Activated naive CD4-positive, alpha-beta T cell treated with Interleukin-2 at 50 U/mL for 16 hours (primary cell): ENCODE measurements at places on chromosomes 12 and 14.

DNA sequence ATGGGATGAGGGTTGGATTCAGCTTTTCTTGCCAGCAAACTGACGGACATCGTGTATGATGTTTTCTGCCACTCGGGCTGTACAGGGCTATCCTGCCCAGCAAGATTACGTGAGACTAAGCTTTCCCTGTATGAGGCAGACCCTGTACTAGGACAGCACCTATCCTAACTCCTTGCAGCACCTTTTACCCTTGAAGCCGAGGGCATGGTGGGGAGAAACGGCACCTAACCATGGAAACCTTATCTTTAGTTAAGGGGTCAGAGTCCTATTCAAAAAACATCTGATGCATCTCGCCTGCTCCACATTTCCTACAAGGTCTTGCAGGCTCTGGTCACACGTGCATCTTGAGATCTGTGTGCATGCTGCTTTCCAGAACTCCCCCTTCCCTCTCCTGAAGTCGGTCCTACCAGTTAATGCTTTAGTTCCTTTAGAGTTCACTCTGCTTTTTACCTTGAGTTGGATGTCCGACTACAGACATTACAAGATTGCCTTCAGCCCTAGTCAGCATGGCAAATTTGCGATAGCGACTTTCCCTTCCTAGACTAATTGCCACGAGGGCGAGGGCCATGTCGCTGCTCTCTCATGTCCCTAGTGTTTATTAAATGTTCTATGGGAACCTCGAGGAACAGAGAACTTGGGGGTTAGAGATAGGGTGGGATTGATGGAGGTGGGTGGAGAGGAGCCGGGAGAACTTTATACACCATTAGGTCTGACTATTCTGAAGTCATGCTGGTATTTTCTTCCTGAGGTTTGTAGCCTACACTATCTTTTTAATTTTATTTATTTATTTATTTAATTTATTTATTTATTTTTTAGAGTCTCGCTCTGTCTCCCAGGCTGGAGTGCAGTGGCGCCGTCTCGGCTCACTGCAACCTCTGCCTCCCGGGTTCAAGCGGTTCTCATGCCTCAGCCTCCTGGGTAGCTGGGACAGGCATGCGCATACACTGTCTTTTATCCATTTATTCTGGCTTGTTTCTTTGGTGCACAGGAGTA lies 6.6 kb downstream of the RAN start:
- no peak for DNase-seq

GRCh38 chr12:80777587-80777986 lies 60.9 kb downstream of the MYF5 start:
- no peak for DNase-seq

DNA sequence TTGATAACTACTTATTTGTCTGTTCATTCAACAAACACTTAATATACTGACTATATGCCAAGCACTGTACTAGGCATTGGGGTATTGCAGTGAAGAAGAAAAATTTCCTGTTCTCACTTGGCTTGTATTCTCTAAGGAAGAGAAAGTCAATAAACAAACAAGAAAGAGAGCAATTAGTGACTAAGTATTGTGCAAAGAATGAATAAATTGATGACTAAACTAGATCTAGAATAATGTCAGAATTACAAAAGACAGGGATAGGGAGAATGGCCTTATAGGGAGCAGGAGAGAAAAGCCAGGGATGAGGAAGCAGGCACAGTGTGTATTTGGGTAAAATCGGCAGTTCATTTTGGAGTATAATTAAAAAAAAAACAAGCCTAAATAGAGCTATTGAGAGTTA lies 4.2 kb upstream of the LIN7A start:
- no peak for DNase-seq

GRCh38 chr12:94308612-94309011 lies 151.1 kb downstream of the CEP83 start:
- DNase-seq: no peak

DNA sequence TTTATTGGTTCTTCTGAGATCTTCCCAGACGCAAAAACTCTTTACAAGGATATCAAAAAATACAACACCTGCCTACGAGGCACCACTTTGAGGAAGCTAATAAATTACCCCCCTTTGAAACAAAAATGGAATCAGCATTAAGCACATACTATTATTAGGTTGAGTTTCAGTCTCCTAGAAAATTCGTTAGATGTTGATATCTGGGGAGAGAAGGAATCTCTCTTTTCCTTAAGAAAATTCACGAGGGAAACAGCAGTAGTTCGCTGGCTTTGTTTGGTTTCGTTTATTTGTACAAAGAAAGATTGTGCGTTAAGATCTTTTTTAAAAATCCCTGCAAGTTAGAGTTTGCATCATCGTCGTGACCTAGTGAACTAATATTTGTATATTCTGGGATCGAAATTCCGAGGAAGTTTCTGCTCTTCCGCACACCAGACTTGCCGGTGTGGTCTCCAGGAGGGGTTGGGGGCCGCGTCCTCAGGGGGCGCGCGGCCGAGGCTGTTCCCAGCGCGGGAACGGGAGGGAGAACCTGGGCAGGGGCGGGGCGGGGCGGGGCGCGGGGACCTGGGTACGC lies 12.1 kb downstream of the NKX2-1 start:
- no peak for DNase-seq

DNA sequence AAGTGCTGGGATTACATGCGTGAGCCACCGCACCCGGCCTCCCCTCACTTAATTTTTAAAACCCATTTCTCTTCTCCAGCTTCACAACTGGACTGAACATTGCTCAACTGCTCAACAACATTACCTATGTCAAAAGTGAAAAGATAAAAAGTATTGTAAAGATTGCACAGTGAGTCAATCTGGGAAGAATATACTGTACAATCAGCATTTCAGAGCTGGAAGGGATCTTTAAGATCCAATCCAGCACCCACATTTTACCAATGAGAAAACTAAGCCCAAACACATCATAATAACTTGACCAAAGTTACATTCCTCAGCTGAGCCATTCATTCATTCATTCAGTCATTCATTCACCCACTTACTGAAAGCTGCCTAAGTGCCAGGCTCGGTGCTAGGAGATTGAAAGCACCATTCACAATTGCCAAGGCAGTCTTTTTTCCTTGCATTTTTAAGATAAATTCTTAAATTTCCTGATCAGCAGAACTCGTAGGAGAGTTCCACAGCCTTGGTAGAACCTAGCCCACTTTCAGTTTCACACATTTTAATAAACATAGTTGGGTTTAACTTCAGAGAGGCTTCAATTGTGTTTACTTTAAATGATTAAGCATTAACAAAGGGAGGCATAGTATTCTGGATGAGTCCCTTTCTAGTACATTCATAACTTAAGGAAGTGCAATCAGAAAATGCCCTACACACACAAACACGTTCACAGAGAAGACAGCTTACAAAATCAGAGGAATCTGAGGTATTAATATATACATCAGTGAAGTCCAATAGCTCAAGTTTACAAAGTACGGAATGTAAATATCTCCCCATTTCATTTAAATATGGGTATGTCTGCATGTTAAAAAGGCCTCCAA lies 3.0 kb downstream of the GALNT4 start:
- no peak for DNase-seq

- no peak for DNase-seq
These were observed 55.8 kb downstream of the BEGAIN start for GRCh38 chr14:100531152-100532121.

GRCh38 chr12:9687228-9687627 lies 17.7 kb downstream of the CLEC2D start:
- no peak for DNase-seq

DNA sequence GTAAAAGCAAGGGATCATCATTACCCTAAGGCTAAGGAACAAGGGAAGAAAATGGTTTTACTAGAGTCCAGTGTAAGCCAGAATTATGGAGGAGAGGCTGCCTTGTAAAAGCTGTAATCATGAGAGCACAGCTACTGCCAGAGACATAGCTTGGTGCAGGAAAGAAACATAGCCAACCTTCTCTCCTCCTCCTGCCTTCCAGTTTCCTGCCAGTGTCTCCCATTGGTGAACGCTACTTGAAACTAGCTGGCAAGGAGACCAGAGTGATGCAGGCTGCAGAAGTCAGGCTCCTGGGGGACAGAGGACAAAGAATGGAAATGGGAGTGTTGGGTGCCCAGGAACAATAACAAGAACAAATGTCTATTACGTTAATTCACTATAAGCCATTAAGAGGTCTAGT lies 158.5 kb downstream of the NELL2 start:
- no peak for DNase-seq

DNA sequence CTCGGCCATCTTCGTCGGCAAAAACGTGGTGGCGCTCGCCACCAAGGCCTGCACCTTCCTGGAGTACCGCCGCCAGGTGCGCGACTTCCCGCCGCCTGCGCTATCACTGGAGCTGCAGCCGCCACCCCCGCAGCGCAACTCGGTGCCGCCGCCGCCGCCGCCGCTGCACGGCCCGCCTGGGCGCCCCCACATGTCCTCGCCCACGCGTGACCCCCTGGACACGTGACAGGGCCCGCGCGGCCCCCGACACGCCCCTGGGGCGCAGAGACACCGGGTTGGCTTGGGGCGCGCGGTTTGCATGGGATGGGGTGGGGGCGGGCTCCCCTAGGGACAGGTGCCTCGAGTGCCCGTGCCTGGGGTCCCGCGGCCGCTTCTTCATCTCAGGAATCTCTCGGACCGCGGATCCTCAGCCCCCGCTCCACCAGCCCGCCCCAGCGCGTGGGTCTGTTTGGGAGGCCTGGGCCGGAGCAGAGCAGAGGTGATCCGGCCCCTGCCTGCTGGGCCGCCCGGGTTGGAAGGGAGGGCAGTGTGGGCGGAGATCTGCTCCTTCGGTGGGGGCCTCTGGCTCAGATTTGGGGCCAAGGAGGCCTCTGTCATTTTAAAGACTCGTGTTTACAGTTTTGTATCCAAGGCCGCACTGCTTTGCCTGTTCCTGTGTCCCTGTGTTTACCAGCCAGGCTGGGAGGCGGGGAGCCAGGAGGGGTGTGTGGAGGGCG lies 3.3 kb downstream of the TMEM121 start:
- DNase-seq: peak; percentile 57

- no peak for DNase-seq
These were observed 10.8 kb downstream of the PTGR2 start for GRCh38 chr14:73862480-73862879.

DNA sequence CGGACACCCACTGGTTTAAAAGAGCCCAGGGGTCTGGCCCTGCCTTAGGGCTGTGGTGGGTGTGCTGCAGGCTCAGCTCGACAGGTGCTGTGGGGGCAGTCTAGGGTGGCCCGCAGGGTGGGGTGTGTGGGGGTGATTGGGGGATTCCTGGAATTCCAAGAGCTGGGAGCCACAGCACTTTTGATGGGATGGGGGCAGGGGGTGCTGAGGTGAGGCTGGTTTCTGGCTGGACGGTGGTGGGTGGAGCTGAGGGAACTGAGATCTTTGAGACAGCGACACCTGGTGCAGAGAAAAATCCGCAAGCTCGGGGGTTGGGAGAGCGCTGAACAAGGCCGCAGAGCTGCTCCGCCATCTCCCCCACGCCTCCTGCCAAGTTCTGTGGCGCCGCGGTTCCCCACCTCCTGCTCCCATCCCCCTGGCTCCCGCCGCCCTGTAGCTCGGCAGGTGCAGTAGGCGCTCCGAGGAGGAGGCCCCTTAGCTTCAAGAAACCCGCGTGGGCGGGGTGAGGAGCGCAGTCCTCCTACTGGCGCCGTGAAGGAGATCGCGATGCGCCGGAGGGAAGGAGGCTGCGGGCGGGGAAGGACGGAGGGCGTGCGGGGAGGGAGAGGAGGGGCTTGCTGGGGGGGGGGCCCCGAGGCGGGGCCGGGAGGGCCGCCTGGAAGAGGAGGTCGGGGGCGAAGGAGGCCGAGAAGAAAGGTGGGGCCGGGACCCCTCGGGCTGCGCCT lies 1.3 kb upstream of the TEDC1 start:
- DNase-seq: peak; percentile 88

DNA sequence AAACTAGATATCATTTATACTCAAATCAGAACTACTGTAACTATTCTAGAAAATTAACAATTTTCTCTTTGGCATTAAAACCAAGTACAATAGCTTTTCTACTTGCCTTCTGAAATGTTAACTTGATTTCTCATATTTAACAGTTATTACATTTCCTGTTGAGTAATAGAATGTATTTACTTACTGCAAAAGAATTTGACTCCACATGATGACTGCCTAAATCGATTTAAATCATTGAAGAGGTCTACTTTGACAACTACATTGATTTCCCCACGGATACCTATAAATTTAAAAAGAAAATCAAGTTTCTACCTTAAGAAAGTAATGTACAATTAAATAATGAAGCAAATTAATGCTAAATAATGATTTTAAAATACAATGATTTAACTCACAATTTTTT lies 18.9 kb downstream of the C2CD5 start:
- no peak for DNase-seq

DNA sequence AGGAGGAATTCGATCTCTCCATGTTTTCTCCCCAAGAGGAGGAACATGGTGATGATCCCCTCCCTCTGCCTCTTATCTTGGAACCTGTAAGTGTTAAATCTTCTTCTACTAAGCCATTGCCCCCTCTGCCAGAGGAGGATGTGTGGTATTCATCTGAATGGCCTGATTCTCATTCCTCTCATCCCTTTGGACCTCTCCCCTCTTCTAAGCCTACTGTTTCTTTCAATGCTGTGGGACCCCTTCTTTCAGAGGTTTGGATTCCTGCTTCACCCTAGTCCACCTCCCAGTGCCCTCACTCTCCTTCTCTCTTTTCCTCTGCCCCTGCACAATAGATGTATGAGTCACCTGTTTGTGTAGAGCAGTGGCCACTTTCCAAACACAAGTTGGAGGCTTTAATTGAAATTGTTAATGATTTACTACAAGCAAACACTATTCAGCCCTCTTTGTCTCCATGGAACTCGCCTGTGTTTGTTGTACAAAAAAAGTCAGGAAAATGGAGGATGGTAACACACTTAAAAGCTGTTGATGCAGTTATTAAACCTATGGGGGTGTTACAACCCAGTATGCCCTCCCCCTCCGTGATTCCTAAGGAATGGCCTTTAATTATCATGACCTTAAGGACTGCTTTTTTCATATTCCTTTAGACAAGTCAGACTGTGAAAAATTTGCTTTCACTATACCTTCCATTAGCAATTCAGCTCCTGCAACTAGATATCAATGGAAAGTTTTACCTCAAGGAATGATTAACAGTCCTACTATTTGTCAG lies 192.1 kb upstream of the ALG10B start:
- DNase-seq: no peak

GRCh38 chr14:99262977-99263448 lies 9.0 kb downstream of the BCL11B start:
- DNase-seq: no peak

DNA sequence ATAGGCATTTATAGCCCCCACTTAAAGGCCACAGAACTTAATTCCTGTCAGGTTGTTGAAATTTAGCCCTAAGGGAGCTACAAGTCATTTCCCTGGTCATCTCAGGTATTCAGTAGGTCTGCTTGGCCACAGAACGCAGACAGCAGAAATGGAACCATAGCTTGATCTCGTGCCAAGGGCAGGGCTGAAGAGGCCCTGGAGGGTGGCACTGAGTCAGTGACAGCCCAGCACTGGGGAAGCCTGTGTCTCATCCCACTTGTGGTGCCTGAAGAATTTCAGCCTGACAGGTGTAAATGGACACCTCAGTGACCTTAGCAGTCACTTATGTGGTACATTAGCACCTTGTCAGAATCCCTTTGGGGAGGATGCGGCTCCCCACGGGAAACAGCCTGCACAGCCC lies 6.6 kb downstream of the PRKAB1 start:
- no peak for DNase-seq

DNA sequence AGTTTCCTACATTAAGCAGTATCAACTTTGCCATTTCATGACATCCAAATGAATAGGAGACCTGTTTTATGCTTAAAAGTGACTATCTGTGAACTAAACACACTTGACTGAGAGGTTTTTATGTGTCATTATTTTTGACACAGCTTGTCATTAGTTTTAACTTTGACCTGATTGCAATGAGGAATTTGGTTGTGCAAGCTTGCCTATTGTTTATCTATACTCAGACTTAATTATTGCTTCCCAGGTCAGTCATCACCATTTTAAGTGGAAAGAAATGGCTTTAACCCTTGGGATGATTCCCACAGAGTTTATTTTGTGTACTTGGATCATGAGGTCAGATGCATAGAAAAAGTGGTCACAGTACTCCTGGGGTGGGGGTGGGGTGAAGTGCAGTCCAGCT lies 171.0 kb upstream of the PRICKLE1 start:
- no peak for DNase-seq
